ENCODE measurements at places on chromosomes 3 and 15.

DNA sequence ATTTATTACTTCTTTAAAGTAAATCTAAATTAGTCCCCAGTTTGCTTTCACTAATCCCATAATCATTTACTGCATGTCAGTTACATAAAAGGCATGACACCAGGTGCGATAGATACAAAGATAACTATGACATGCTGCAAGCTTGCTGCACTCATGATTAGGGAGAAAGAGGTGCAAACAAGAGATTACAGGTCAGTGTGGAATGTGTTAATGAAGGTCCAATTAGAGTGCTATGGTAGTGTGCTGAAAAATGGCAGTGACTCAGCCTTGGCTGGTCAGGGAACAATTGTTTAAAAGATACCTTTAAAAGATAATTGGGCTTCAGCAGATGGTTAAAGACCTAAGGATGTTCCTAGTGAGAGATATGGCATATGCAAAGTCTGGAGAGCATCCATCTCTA lies 352.6 kb upstream of the TGFBR2 start:
- DNase-seq, result no peak

GRCh38 chr15:51879555-51879954 lies 50.1 kb downstream of the TMOD3 start:
- DNase-seq, result no peak

GRCh38 chr3:135192929-135193328 lies 397.9 kb downstream of the EPHB1 start:
- no peak for DNase-seq

DNA sequence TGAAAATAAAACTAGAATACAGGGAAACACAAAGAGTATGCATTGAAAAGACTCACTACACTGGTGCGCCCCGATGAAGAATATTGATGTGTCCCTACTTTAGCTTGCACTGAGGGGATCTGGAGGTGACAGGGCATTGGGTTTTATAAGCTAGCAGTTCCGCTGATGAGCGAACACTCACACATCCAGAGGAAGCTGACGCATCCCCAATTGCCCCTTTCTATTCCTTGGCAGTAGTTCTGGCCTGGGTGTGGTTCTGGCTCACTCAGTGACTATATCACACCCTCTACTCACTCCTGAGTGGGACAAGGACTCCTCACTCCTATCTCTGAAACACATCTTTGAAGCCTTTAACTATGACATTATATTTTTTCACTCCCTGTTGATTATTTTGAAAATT lies 71.0 kb downstream of the B3GNT5 start:
- no peak for DNase-seq

- no peak for DNase-seq
Observed at GRCh38 chr3:32595323-32595722, 24.7 kb upstream of the DYNC1LI1 start.

DNA sequence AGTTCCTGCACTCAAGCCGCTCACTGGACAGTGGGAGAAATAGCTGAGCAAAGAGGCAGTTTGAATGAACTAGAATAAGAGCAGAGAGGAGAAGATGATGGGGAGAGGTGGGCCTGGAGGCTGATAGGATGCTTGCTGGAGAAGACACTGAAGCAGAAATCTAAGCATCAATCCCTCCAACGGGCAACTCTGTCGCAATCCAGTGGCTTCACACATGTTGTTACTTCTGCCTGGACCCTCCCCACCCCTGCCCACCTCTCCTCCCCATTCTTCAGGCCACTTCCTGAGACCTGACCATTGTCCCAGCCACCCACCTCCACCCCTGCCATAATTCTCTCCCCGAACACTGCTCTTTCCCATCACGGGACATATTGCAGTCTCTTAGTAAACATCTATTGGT lies 76.0 kb downstream of the SRGAP3 start:
- DNase-seq, result no peak

DNA sequence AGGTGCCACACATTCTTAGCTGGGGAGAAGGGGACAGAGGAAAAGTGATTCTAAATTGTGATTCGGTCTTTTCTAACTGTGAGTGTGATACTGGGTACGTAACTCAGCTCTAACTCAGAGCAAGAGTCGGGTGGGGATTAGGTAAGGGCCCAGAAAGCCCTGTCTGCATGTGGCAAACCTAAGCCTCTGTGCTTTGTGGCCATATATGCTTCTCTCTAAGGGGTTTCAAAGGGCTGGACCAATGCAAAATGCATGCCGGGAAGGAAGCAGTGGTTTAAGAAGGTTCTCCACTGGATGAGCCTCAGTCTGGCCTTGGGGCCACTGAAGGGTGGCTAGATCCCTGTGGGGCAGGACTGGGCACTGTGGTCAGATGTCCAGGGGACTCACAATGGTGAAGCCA lies 275.8 kb downstream of the PLCL2 start:
- no peak for DNase-seq

GRCh38 chr3:168081171-168081771 lies 14.5 kb downstream of the GOLIM4 start:
- DNase-seq, result no peak

- DNase-seq, result no peak
Observed at GRCh38 chr3:77825001-77825827, 785.3 kb downstream of the ROBO2 start.
